ENCODE measurements at places on chromosomes 2 and 18.

- no peak for DNase-seq
Observed at GRCh38 chr18:21262979-21263378, 20.9 kb downstream of the GREB1L start.

DNA sequence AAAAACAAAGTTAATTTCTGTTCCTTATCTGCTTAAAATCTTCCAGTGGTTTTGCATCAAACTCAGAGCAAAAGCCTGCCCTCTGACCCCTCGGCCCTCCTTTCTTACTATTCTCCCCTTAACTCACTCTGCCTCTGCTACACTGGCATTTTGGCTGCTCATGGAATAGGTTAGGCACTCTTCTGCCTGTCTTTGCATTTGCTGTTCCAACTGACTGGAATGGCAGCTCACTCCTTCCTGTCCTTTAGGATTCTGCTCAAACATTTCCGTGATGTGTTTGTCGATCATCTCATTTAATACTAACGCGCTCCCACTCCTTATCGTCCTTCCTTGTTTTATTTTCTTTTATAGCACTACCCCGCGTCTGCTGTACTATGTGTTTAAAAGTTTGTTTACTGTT, 815 bp downstream of the CEBPZ start:
- DNase-seq: no peak

- no peak for DNase-seq
Observed at GRCh38 chr2:61720911-61721310, 132.9 kb downstream of the FAM161A start.

GRCh38 chr18:11880586-11881304, 27.4 kb downstream of the MPPE1 start:
- no peak for DNase-seq

GRCh38 chr2:239163688-239164334, 237.0 kb downstream of the HDAC4 start:
- DNase-seq: no peak

DNA sequence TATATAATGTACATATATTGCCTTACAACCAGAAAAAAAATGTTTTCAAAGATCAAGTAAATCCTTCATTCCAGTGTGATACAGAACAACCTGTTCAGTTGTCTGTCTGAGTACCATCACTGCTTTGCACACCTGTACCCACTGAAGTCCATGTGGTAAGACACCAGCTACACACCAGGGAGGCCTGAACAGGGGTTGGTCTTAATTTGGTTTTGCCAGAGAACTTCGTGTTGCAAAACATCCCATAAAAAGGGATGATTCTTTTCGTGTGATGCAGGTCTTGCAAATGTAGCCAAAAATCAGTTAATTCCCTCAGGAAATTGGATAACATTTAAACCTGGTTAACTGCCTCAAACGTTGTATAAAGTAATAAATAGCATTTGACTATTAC, 73.7 kb upstream of the SLC1A4 start:
- DNase-seq: no peak

GRCh38 chr2:151669585-151670081, 64.6 kb downstream of the NEB start:
- peak; percentile 3 for DNase-seq

DNA sequence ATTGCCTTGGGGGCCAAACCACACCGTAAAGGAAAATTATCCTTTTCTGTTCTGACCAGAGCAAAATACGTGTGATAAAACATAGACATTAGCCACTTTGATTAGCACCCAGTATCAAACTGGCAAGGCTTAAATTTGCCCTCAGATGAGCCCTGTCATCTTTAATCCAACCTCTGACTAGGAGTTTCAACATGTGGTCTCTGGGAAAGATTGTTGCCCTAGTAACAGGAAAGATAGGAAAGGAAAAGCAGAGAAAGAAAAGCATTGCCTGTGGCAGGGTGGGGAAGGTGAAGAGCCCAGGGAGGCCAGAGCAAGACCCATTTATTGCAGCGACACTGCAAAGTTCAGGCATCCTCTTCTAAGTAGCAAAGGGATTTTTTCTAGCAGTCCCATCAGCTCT, 181.5 kb upstream of the SCN7A start:
- no peak for DNase-seq

- DNase-seq: no peak
Observed at GRCh38 chr2:238160206-238161129, 1.7 kb downstream of the ERFE start.

DNA sequence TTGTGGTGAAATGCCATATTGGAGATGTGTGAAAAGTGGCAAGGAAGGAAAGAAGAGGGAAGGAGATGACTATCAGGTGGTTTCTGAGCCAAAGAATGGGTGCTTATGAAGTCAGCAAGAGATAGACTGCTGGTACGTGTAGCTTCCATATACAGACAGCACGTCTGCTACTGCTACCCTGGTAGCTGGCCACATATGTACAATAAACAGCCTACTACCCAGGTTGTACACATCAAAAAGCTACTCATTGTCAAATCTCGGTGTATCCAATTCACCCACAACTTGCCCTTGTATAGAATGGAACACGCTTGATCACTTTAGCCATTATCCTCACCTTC, 761.8 kb downstream of the LRRTM4 start:
- no peak for DNase-seq

DNA sequence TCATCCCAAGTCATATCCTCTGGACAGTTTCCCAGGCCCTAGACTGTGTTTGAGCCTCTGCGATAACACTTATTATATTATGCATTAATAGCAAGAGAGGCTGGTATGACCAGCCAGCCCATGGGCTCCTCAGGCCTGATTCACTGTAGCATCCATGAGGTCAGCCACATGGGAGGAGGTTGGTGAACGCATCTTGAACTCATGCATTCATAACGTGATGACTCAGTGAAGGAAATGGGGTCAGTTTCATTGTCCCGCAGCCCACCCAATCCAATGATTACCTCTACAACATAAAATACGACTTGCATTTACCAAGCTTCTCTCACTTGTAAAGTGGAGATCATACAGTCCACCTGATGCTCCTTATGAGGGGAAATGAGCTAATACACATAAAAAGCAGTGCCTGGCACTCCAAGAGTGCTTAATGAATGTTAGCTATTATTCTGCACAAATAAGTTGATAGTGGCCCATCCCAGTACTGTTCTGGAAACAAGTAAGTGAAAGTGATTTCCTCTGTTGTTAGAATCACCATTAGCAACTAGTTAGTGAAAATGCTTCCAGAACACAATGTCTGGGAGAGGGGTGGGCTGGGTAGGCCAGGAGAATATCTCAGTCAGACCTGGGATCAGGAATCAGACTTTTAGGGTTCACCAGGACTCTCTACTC, 46.1 kb upstream of the CELF4 start:
- DNase-seq: no peak

GRCh38 chr18:45957100-45957499, 10.0 kb downstream of the EPG5 start:
- DNase-seq: no peak

- no peak for DNase-seq
Observed at GRCh38 chr18:48330016-48330991, 78.9 kb downstream of the ZBTB7C start.

DNA sequence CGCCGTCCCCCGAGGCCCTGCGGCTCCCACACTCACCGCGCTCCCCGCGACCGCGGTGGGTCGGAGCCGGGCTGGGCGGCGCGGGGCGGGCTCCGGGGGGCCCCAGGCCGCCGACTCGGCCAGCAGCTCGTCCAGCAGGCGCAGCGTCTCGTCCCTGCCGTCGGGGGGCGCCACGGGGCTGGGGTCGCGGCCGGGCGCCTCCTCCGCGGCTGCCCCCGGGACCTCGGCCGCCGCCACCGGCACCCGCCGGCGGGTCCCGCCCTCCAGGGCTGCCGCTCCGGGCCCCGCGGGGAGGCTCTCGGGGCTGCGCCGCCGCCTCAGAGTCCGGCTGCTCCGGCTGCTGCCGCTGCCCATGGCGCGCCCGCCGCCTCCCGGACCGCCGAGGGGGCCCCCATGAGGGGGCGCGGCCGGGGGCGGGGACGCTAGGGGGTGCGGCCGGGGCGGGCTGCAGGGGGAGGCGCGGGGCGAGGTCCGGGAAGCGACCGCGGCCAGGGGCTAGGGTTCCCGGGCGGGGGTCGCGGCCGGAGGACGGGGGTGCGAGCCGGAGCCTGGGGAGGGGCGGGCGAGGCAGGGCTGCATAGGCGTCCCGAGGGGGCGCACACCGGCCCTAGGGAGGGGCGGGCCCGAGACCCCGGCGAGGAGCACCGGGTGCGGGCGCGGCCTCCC, at the start of gene CYS1:
TSS of gene CYS1 (minus strand) at position 542 of the 666 bp plus-strand sequence. CDS start at position 354, 188 bp downstream.
- DNase-seq: no peak
